ENCODE measurements at places on chromosomes 7 and 10.

DNA sequence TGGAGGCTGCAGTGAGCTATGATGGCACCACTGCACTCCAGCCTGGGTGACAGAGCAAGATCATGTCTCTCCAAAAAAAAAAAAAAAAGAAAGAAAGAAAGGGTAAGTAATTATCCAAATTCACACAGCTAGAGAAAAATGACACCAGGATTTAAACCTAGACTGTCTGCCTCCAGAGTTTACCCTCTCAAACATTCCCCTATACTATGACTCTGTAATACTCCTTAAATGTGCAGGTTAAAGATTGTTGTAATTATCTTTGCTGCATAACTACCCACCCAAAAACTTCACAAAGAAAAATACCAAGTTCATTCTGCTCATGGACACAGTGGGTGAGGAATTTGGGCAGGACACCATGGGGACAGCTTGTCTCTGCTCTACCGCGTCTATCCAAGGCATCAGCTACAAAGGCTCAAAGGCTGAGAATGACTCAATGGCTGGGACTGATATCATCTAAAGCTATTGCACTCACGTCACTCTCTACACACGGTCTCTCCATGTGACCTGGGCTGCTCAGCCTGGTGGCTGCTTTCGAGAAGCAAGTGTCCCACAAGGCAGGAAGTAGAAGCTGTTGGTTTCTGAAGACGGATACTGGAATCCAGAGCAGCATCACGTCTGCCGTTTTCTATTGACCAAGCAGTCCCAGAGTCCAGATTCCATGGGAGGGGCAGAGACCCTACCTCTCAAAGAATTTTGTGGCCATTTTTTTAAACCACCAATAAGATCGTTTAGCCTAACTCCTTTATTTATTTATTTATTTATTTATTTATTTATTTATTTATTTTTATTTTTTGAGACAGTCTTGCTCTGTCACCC lies 185.7 kb upstream of the AUTS2 start:
- no peaks in the 10 kb centered on the region for H3K4me1 ChIP-seq
- H3K27me3 ChIP-seq: no peaks in the 10 kb centered on the region
- peak; percentile 7 for DNase-seq
- H3K27ac ChIP-seq: no peak overlapping the region
- no peak overlapping the region for H3K4me3 ChIP-seq
- no peaks in the 10 kb centered on the region for H3K36me3 ChIP-seq

DNA sequence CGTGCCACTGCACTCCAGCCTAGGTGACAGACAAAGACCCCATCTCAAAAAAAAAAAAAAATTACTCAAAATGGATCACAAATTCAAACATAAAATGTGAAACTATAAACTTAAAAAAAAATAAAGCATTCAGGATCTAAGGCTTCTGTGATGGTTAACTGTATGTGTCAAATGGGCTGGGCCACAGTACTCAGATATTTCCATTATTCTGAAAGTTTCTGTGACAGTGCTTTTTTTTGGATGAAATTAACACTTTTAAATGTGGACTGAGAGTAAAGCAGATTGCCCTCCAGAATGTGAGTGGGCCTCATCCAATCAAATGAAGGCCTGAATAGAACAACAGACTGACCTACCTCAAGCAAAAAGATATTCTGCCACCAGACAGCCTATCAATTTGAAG lies 26.0 kb downstream of the ARHGAP12 start:
- H3K27me3 ChIP-seq: no peaks in the 10 kb centered on the region
- H3K4me3 ChIP-seq: no peak overlapping the region
- H3K27ac ChIP-seq: no peak overlapping the region
- H3K36me3 ChIP-seq: peaks cover 4% of the 10 kb centered on the region

- peak; percentile 5 for DNase-seq
- peak overlapping the region; percentile 62 for H3K27ac ChIP-seq
- H3K27me3 ChIP-seq: no peaks in the 10 kb centered on the region
- peaks cover 6% of the 10 kb centered on the region for H3K4me1 ChIP-seq
- H3K4me3 ChIP-seq: no peak overlapping the region
Observed at GRCh38 chr10:79387974-79388850, 40.9 kb downstream of the PPIF start.

GRCh38 chr10:109939315-109939961 lies 16.1 kb upstream of the XPNPEP1 start:
- no peak for DNase-seq
- no peak overlapping the region for H3K27ac ChIP-seq
- no peaks in the 10 kb centered on the region for H3K4me1 ChIP-seq
- H3K36me3 ChIP-seq: no peaks in the 10 kb centered on the region
- H3K4me3 ChIP-seq: no peak overlapping the region

GRCh38 chr7:24728503-24729364 lies 28.5 kb downstream of the GSDME start:
- no peak for DNase-seq
- no peak overlapping the region for H3K27ac ChIP-seq
- no peaks in the 10 kb centered on the region for H3K36me3 ChIP-seq
- H3K4me3 ChIP-seq: no peak overlapping the region
- no peaks in the 10 kb centered on the region for H3K4me1 ChIP-seq

GRCh38 chr7:112876877-112877276 lies 86.7 kb upstream of the TMEM168 start:
- H3K4me3 ChIP-seq: no peak overlapping the region
- no peak overlapping the region for H3K27ac ChIP-seq
- no peaks in the 10 kb centered on the region for H3K27me3 ChIP-seq
- no peaks in the 10 kb centered on the region for H3K4me1 ChIP-seq
- no peak for DNase-seq

DNA sequence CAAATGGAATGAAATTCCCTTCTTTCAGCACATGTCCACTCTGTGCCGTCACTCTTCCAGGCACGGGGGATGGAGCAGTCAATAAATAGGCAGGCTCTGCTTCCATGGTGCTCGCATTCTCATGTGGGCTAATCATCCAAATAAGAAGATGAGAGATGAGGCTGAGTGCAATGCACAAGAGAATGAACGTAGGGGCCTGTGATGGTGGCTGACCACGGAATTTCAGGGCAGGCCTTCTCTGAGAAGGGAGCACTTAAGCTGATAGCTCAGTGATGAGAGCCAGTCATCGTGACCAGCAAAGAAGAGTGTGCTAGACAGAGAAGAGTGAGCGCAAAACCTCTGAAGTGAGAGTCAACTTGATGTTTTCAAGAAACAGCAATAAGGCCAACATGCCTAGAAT lies 47.9 kb downstream of the TAF3 start:
- H3K27me3 ChIP-seq: no peaks in the 10 kb centered on the region
- DNase-seq: no peak
- H3K36me3 ChIP-seq: no peaks in the 10 kb centered on the region

Measured in transverse colon (tissue), 4 donors.